Karpas-422 (cell line): ENCODE measurements at places on chromosomes 3 and 15. TPM values are rescaled to one million over a fixed set of nuclear protein-coding genes. Genes with fewer than 3 reads are reported as not detected.
A peak's percentile ranks its signal among the peaks of the same experiment; 100 is the strongest.

Gene UBE3A
- 85.0 and 121 TPM in 2 replicates for total RNA-seq

GRCh38 chr3:184241447-184242296 is 7.1 kb downstream of the ALG3 start:
- DNase-seq = peak; percentile 86

GRCh38 chr3:31213869-31214486 is 318.7 kb upstream of the STT3B start:
- DNase-seq = no peak

Gene GABRR3
- total RNA-seq = not detected in 2 replicates

- DNase-seq = no peak
Measured at GRCh38 chr3:65200310-65200970, 512.6 kb upstream of the ADAMTS9 start.

DNA sequence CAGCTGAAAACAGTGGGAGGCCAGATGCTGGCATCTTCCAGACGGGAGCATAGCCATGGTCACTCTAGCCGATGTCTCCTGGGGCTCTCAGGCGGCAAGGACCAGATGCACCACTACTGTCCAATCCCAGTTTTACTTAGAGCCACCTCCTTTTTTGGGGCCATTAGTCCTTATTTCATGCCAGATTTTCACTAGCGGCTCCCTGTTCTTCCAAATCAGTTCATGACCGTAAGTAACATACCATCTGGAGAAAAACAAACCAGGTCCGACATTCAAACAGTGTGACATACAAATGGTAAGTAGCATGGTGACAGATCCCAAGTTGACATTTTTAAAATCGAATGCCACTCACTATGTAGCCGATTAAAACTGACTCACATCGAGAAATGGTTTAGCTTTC is 4.1 kb upstream of the MAP6D1 start:
- DNase-seq = no peak

DNA sequence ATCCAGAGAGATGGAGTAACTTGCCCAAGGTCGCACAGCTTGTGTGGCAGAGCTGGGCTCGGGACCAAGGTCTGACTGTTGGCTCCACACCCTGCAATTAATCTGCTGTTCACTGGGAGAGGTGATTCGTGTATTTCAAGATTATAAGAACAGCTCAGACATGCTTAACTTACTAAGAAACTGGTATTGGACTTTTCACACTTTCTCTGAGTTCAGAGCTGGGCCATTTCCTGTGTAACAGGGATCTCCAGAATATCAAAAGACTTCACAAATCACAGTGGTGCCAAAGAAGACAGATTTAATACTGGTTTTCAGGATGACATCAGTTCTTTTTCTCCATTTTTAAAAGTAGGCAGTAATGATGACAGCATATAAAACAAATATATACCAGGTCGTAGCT is 156.8 kb upstream of the UBE2E1 start:
- no peak for DNase-seq

Gene LCTL
- total RNA-seq = not detected in 2 replicates

- no peak for DNase-seq
Measured at GRCh38 chr3:94935738-94936580, 873.1 kb downstream of the NSUN3 start.

DNA sequence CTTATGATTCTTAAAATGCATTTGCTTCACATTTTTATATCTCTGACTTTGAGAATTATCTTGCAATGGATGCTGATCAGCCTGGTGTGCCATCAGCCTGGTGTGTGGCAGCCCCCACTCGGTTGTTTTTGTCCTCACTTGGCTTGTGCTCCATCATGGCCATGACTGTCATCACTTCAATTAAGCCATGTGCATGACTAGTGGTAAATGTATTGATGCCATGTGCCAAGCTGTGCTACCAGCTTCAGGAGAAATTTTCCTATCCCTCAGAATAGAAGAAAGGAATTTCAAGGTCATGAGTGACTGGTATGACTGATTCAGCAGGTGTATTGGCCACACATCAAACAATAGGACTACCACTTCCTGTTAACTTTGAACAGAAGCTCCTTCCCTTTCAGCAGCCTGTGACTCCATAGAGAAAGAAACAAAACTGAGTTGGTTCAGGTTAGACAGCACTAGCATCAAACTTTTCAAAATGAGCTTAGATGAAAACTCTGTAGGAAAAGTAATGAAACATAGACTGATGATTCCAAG is 251.7 kb downstream of the GRM7 start:
- no peak for DNase-seq

Gene C3orf49
- total RNA-seq = not detected in 2 replicates

DNA sequence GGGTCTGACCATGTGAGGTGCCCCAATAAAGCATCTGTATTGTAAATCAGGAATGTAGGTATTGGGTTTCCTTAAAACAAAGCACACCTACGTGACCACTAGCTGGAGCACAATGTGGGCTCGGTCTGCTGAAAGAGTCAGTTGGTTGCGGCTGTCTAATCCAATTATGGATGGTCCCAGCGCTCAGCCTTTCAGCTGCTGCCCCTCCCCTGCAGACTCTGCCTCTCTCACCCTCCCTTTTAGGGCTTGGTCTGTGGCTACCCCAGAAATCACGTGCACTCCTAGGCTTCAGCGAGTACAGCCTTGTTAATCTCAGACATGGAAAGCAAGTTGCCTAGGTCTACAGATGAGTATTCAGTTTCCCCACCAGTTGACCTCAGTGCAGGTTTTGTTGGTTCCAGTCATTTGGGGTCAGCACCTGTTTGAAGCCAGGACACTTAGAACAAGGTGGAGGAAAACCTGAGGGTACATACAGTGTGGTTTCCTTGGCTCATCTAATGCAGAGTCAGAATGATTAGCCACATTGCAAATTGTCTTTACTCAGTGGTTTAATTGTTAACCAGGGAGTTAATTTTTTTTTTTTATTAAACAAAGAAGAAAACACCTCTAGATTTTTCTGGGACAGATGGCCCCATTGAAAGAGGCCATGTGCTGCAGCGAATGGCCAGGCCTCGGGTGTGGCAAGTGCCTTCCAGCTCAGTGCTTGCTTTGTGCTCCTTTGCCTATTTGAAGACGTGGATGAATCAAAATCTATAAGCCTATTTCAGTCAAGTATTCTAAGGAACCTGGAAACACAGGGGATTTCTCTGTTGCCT is 137.7 kb downstream of the IGF1R start:
- no peak for DNase-seq

Gene SLCO2A1
- not detected in 2 replicates for total RNA-seq

Gene TRIM69
- 22.7 and 26.0 TPM in 2 replicates for total RNA-seq

DNA sequence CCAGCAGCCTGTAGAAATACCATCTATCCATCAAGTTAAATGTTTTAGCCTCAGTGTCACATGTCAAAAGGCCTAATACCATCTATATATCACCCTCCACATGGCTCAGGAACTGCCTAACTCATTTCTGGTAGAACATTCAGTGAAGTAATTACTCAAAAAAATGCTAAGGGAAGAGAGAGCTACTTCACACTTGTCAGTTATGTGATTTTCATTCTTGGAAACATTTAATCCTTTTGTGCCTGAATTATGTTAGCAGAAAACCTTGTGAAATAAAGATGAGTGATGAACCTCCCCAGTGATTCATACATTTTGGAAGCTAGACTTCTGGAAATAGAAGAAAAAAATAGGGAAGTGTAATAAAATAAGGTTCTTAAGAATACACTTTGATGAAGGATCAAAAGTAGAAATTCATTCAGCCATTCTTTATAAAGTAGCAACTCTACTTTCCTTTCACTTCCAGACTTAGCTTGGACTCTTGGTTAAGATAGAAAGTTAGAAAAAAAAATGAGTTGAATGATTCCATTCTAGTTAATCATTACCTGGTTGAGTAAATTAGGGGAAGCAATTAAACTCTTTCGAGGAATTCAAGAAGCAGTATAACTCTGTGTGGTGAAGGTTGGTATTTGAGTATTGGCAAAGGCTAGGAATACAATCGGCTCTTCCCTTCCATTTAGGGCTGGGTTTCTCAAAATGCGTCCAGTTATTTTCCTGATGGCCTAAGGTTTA is 3.6 kb downstream of the OTOL1 start:
- peak; percentile 40 for DNase-seq

Gene RASSF1
- 33.3 and 69.4 TPM in 2 replicates for total RNA-seq

Gene MUSTN1
- 2.4 TPM in 1 of 2 replicates, not detected in the other for total RNA-seq

DNA sequence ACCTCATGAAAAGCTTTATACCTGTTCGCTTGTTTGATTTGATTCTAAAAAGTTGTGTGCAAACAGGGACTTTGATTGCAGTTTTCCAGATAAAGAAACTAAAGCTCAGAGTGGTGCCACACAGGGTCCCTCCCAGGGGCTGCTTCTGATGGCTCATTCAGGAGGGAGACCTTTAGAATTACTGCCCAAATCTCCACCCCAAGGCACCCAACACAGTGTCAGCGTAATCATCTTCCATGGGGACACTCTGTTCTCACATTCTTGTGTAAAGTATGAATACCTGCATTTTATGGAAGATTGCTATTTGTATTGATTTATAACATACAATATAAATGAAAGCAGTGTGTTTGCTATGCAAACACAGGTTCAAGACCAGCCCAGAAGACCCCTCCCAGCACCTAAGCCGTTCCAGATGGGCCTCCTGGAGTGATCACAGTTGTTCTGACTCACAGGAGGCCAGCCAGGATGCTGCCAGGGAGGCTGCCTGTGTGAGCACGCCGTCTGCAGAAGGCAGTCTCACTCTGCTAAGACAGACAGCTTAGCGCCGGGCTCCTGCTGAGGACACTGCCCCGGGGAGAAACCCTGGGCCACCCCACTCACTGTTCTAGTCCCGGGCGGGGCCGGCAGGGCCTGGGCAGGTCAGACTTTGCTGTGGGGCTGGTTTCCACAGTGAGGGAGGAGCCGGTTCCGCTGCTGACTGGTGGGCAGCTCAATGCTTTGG is 185.6 kb downstream of the FAM43A start:
- DNase-seq = peak; percentile 88

DNA sequence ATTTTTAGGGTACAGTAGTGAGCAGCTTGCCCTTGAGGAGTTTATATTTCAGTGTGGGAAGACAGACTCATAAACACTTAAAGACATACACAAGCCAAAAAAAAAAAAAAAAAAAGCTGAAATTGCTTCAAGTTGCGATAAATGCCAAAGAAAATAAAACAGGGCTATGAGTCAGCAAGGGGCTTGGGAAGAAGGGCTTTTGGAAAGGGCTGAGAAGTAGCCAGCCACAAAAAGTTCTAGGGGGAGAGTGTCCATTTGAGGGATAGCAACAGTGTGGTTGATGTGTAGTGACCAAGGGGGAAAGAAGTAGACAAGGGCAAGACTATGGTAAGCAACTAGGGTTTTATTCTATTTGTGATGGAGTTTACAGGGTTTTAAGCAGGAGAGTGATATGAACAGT is 185.5 kb downstream of the ADAMTS9 start:
- no peak for DNase-seq

- no peak for DNase-seq
Measured at GRCh38 chr3:185998136-185998535, 60.3 kb upstream of the TRA2B start.

Gene NPAP1
- total RNA-seq = not detected in 2 replicates

DNA sequence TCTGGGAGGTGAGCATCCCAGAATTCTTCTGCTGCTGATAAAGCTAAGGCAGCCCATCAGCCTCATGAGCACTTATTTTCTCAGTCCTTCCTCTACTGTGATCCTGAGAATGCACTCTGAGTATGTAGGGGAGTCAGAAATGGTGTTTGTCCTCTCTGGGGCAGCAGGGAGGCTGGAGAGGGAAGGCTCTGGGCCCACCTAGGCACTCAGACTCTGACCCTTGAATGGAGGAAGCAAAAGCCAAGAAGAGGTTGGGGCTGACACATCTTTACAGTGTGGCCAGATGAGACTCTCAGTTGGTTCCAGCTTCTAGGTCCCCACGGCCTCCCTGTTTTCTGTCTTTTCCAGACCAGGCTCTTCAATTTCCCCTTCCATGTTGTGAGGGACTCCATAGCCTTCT is 36.1 kb upstream of the BLM start:
- DNase-seq = no peak
